ENCODE measurements at places on chromosomes 3 and 15.

GRCh38 chr3:46713050-46713897 is 4.4 kb downstream of the PRSS50 start:
- DNase-seq: no peak

DNA sequence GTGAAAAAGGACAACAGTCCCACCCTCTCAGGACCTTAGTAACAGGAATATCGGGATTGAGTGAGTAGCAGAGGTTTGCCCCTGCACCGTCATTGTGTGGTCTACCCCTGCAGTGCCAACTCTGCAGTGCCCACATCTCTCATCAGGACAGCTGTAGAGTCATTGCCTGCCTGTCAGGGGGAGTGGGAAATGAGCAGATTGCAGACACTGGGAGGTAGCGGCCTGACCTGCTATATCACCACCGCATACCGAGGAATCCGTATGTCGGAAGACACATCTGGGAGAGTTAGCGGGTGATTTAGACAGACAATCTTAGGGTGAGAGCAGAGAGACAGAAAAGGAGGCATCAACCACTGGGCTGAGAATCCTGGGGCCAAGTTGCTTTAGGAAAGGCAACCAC is 218.1 kb downstream of the EPHB1 start:
- no peak for DNase-seq

DNA sequence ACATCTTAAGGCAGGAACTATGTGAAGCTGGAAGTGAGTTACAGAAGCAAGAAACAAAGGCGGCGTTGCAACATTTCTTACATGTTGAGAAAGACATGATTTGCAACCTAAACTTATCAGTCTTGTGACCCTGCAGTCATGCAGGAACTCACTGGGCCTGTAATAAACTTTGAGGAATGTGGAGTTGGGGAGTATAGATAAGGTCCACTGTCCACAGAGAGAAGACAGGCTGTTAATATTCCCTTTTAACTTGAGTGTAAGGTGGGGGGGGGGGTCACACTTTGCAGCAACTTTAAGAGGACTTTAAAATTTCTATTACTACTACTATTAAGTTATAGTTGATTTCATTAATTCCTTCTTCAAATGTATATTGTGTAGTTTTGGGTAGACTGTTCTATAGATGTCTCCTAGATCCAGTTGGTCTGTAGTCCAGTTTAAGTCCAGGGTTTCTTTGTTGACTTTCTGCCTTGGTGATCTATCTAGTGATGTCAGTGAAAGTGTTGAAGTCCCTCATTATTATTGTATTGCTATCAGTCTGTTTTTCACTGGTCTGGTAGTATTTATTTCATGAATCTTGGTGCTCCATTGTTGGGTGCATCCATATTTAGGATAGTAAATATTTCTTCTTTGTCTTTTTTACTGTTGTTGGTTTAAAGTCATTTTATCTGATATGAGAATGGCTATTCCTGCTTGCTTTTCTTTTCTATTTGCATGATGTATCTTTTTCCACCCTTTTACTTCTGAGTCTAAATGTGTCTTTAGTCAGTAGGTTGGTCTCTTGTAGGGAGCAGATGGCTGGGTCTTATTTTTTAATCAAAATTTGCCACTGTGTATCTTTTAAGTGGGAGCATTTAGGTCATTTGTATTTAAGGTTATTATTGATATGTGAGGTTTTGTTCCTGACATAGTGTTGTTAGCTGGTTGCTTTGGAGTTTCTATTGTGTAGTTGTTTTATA is 15.6 kb upstream of the FAM98B start:
- no peak for DNase-seq

- no peak for DNase-seq
These were observed 111.7 kb downstream of the XXYLT1 start for GRCh38 chr3:195159117-195159813.

- no peak for DNase-seq
These were observed 83.6 kb upstream of the XCR1 start for GRCh38 chr3:46110701-46111493.

- no peak for DNase-seq
These were observed 3.0 kb downstream of the ADAMTS9 start for GRCh38 chr3:64684715-64685261.

DNA sequence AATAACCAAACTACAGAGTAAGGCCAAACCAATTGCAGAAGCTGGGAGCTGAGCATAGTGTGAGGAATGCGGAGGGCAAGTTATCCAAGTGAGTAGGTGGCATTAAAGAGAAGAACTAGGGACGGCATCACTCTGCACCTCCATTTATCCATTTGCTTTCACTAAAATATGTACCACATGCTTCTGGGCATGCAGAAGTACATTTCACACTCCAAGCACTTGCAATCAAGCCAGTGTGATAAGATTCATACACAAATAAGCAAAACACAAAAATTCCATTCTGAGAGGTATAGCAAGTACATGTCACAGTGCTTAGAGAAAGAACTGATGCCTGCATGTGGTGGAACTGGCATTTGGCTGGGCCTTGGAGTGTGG is 81.1 kb downstream of the CCNL1 start:
- DNase-seq: no peak

DNA sequence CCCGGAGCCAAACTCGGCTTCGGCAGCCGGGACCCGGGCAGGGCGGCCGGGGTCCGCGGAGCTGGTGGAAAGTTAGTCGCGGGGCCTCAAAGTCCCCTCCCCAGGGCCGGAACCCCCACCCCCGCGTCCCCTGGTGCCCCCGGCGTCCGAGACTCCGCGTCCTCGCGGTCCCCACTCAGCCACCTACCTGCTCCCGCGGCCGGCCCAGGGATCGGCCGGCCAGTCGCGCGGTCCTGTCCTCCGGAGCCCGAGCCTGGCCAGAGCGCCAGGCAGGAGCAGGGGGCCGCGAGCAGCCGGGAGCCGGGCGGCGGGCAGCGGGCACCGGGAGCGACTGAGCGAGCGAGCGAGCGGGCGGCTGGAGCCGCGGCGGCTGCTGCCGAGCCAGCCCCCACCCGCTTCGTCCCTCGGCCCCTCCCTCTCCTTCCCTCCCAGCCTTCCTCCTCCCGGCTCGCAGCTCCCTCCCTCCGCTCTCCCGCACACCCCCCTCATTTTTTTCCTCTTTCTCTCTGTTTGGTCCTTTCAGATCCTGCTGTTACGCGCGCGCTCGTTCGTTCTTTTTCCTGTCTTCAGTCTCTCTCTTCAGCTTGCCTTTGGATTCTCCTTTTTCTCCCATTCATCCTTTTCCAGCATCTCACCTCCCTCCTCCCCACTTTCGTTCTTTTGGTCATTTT is at the start of gene MEGF11:
Gene MEGF11, minus strand, starts transcription at position 333 of the 671 bp plus-strand sequence. CDS start 125,347 bp downstream, outside the sequence.
- no peak for DNase-seq
